ENCODE measurements at places on chromosomes 7 and 10. TPM values are rescaled to one million over a fixed set of nuclear protein-coding genes. Genes with fewer than 3 reads are reported as not detected.

KLF14 gene
- not detected for polyA plus RNA-seq

SFTPA1 gene
- polyA plus RNA-seq: not detected

UFSP1 gene
- 0.76 TPM for polyA plus RNA-seq

WDR86 gene
- 0.24 TPM for polyA plus RNA-seq

HMX3 gene
- not detected for polyA plus RNA-seq

CALU gene
- 6.6 TPM for polyA plus RNA-seq

ARHGEF5 gene
- polyA plus RNA-seq: 0.04 TPM

CFAP46 gene
- not detected for polyA plus RNA-seq

AASS gene
- 0.22 TPM for polyA plus RNA-seq
